Urothelium cell line (cell line): ENCODE measurements at places on chromosomes 12 and 14.

- DNase-seq: no peak
Observed at GRCh38 chr14:61602003-61602732, 93.1 kb upstream of the HIF1A start.

GRCh38 chr14:53032161-53032803 lies 81.4 kb upstream of the FERMT2 start:
- peak; percentile 77 for DNase-seq

- DNase-seq: no peak
Observed at GRCh38 chr12:96828169-96828789, 78.8 kb upstream of the NEDD1 start.

- no peak for DNase-seq
Observed at GRCh38 chr14:100664231-100664630, 62.5 kb upstream of the DLK1 start.

DNA sequence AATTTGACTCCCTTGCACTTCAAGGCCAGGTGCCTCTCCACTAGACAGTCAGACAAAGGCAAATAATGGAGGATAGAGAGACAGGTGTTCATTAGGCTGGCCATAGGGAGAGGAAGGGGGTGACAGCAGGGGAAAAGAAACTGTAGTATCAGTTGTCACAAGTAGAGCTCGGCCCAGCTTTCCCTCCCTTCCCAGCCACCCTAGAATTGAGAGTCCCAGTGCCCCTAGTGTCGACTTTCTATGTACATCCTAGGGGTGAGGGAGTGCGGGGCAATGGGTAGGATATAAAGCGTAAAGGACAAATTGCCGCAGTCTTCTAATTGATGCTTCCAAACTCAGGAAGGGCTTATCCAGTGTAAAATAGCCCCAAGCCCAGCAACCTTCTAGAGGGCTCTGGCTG lies 39.0 kb downstream of the BAZ2A start:
- DNase-seq: no peak

- DNase-seq: no peak
Observed at GRCh38 chr12:114767906-114768722, 84.1 kb upstream of the TBX3 start.

DNA sequence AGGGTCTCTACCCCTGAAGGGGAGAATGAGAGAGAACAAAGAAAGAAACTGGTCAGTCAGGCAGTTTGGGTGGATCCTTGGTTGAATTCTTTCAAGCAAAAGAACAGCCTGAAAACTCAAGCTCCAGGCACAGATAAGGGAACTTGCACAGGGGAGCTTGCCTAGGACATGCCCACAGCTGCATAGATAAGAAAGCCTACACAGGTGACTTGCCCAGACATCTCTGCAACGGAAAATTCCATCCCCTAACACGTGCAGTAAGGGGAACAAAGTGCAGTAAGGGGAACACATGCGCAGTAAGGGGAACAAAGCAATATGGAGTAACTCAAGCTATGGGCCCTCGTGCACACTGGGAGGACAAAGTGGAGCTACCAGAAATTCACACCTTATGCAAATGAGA lies 540.1 kb upstream of the MIS18BP1 start:
- DNase-seq: no peak

DNA sequence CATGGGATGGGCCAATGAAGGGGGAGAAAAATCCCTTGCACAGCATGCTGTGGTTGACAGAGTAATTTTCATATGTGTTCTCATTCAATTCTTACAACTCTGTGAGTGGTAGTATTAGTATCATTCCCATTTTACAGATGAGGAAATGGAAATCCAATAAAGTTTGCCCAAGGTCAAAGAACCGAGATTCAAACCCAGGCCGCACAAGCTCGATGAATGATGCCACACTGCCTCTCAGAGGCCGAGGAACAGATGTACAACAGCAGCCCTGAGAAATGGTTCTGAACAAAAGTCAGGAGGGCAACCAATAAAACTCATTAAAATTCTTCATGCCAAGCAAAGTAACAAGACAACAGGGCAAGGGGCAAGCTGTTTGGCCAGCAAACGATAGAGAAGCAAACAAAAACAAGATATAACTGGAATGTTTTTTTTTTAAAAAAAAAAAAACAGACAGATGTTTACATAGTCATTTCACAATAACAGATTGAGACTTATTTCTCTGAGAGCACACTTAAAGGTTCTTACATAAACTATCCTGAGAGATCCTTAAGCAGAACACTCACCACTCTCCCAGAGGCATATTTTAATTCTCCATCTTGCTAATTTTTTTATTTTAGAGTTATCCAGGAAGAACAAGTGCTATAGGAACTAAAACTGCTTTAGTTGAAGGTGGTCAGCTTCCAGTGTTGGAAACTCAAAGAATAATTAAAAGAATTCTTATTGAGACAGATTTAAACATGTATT lies 85.8 kb downstream of the EXOC5 start:
- peak; percentile 65 for DNase-seq

GRCh38 chr12:28051516-28052354 lies 79.2 kb upstream of the PTHLH start:
- no peak for DNase-seq

GRCh38 chr14:23482823-23483148 lies 13.3 kb downstream of the NGDN start:
- no peak for DNase-seq

GRCh38 chr12:92732716-92733115 lies 29.9 kb downstream of the PLEKHG7 start:
- no peak for DNase-seq

- DNase-seq: peak; percentile 62
Observed at GRCh38 chr14:65958664-65959562, 527.3 kb upstream of the CCDC196 start.

DNA sequence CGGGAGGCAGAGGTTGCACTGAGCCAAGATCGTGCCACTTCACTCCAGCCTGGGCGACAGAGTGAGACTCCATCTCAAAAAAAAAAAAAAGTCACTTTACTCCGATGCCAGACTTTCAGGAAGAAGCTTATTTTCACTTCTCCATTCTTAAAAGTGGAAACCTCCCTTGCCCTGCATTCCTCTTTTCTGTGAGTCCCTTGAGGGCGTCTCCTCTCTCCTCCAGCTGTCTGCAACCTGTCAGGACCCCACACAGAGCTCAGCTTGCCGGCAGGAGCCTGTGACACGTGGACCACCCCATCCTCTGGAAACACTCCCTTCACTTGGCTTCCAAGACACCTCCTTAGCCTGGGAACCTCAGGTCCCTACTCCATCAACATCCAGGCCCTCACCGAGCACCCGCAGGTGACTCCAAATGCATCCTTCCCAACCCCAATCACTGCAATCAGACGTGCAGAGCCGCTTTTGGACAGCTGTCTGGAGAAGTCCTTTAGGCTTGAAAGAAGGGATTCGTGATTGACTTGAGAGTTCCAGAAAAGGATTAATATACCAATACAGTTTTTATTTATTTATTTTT lies 34.3 kb downstream of the SLC15A4 start:
- DNase-seq: no peak

DNA sequence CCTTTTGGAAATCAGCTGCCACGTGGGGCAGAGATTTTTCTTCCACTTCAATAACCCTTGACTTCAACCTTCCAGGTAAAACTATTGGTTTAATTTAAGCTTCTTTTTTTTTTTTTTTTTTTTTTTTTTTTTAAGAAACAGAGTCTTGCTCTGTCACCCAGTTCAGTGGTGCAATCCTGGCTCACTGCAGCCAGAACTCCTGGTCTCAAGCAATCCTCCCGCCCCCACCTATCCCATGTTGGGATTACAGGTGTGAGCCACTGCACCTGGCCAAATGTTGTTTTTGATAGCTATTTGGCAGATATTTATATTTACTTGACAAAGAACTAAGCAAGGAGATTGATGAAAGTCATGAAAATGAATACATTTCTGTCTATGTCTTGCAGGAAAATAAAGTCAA lies 65.1 kb downstream of the SINHCAF start:
- no peak for DNase-seq

- DNase-seq: no peak
Observed at GRCh38 chr12:115850957-115851356, 426.5 kb downstream of the MED13L start.

- DNase-seq: no peak
Observed at GRCh38 chr12:2974560-2974971, 15.4 kb downstream of the TEAD4 start.

GRCh38 chr12:62760779-62761178 lies 174.2 kb downstream of the PPM1H start:
- no peak for DNase-seq

GRCh38 chr14:65277027-65277426 lies 135.5 kb upstream of the FUT8 start:
- DNase-seq: no peak

GRCh38 chr12:111093428-111094142 lies 173.2 kb upstream of the MYL2 start:
- DNase-seq: no peak

DNA sequence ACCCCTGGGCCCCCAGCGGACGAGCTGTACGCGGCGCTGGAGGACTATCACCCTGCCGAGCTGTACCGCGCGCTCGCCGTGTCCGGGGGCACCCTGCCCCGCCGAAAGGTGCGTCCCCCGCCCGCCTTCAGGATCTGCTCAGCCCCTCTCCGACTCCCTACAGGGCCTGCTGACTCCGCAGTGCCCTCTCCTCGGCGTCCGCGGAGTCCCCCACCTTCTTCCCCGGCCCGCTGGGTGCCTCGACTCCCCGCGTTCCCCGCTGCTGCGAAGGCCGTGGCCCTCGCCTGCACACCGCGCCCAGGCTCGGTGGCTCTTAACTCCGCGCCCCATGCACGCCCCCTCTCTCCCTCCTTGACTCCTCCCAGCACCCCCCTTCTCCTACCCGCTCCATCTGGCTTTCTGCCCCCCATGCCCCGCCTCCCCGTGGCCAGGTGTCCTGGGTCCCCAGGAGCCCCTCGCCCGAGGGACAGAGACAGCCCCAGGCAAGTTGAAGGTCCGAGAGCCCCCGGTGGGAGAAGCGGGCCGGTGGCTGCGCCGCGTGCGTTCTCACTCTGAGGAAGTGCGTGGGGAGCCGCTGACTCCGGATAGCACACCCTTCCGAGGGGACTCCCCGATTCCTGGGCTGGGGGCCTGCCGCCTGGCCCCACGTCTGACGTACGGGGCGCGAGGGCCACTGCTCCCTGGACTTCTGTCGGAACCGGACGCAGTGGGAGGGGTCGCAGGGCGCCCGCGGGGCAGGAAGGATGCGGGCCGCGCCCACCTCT lies 594 bp downstream of the TAMALIN start:
- no peak for DNase-seq

GRCh38 chr12:58435647-58436046 lies 484.7 kb downstream of the LRIG3 start:
- no peak for DNase-seq

DNA sequence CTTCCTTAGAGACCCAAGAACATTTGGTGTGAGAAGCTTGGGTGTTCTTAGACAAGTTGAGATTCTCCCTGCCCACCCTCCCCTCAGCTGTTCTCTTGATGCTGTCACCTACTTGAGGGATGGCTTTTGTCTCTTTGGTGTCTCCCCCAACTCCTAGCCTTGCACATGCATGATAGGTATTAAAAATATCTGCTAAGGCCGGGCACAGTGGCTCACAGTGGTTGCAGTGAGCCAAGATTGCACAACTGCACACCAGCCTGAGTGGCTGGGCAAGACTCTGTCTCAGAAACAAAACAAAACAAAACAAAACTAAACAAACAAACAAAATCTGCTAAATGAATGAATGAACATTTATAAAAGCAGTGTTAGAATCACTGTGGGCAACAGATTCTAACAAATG lies 261.1 kb downstream of the AKAP6 start:
- DNase-seq: no peak

- peak; percentile 61 for DNase-seq
Observed at GRCh38 chr14:52949711-52950409, 990 bp downstream of the FERMT2 start.

DNA sequence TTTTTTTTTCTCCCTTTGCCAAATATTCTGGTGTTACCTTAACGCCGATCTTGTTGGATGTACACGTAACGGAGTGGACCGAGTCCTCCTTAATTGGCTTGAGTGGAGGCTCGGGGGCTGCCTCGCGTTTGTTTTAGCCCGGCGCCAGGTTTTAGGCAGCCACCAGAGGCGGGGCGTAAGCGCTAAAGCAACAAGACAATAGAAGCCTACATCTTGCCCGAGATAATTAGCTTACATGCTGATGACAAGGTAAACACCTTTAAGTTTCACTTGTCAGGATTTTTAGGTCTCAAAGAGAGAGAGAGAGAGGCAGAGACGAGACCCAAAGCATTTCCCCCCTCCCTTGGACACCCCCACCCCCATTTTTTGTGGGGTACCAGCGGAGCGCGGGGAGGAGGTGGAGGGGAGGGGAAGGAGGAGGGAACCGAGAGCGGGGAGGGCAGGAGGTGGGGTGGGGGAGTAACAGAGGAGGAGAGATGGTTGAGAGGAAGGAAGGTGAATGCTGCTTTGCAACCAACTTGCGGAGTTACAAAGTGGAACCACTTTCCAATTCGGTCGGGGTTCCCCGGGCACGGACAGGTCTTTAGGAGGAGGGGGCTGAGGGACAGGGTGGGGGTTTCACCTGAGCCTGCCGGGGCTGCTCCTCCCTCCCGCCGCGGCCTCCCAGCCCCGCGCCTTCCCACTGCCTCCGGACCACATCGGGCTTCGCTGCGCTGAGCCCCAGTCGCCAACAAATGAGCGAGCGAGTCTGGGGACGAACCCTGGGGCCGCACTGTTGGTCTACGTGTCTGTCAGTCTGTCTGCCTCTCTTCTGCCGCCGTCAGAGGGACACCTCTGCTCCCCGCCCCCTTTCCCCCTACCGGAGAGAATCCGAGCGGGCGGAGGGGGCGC lies at the start of gene NKX2-1:
Gene NKX2-1, minus strand, starts transcription at position 802 of the 891 bp plus-strand sequence. Its CDS starts 103 bp downstream, at position 699.
- peak; percentile 69 for DNase-seq

DNA sequence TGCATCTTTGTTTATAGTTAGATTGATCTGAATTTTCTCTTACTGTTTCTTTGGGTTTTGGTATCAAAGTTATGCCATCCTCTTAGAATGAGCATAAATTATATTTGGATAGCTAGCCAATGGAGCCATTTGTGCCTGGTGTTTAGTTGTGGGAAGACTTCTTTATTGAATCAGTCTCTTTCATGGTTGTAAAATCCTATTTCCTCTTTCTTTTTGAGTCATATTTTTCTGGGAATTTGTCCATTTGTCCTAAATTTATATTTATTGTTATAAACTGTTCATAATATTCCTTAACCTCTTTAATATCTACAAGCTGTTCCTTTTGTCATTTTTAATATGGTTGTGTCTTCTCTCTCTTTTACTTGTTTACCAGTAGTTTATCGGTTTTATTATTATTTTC lies 462.5 kb downstream of the AEBP2 start:
- DNase-seq: no peak
